ENCODE measurements at places on chromosomes 5 and 9. TPM values are rescaled to one million over a fixed set of nuclear protein-coding genes. Genes with fewer than 3 reads are reported as not detected.

C9orf153 gene
- 0.49 TPM for total RNA-seq

GNA14 gene
- total RNA-seq = 2.1 TPM

GMCL2 gene
- total RNA-seq = not detected

DOK3 gene
- total RNA-seq = 2.7 TPM

PCDHGA8 gene
- total RNA-seq = 1.6 TPM

MYMK gene
- 23.0 TPM for total RNA-seq

SLC22A4 gene
- total RNA-seq = 2.7 TPM

SLC34A1 gene
- total RNA-seq = not detected

RAB3C gene
- total RNA-seq = 0.13 TPM

DDX4 gene
- total RNA-seq = 0.04 TPM

SH3RF2 gene
- total RNA-seq = 4.4 TPM

RANBP3L gene
- 0.40 TPM for total RNA-seq

C9orf152 gene
- not detected for total RNA-seq

DNA sequence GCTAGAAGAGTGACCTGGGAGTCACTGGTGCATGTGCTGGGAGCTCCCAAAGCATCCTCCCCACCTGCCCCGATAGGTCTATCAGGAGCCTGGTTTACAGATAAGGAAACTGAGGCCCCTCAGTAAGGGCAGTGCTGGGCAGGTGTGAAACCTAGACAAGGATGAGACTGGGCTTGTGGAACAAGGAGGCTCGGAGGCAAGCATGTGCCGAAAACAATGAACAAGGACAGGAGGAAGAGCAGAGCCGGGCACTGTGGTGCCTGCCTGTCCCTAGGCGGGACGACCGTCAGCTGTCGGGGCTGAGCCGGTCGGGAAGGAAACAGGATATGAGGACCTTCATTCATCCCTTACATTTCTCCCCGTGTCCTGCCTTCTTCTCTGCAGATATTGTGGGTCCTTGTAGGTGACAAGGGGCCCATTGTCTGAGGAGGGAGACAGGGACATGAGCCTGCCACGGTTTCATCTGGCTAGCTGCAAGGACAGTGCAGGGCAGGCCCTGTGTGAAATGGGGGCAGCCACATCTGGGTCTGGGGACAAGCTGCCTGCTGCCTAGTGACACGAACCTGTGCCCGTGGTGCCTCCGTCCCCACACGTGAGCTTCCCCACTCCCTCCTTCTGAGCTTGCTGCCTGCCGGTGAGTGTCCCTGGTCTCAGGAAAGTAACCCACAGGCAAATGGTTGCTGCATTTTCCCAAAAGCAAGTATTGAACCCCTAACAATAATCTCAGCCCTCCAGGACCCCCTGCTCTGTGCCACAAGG lies 18.6 kb downstream of the FGD3 start:
- DNase-seq = no peak

DNA sequence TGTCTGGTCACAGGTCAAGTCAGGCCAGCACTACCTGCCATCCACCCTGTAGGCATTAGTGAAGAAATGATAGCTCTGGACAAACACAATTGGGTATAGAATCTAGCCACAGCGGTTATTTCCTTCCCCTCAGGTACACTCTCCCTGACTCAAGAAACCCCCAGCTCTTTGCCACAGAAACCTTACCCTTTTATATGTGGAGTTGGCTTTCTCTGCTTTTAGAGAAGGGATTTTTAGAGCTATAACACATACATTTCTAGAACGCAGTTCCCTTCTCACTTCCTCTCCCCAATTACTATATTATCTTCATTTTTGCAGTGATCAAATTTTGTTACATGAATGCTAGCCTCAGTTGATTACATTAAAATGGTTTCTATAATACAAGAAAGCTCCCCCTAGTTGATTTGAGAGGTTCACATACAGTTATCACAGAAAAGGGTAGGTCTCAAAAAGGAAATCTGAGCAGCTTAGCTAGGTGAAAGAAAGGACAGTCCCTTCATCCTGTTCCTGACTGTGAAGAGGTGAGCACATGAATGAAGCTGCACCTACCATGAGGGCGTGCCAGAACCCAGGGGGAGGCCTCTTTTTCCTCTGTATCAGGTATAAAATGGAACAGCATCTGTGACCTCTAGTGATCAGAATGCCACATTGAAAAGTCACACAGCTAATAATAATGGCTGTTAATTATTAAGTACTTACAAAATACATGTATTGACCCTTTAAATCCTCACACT lies 425.6 kb downstream of the KIAA0825 start:
- DNase-seq = no peak

- DNase-seq = no peak
Observed at GRCh38 chr5:157571357-157571827, 4.2 kb downstream of the ADAM19 start.

DNA sequence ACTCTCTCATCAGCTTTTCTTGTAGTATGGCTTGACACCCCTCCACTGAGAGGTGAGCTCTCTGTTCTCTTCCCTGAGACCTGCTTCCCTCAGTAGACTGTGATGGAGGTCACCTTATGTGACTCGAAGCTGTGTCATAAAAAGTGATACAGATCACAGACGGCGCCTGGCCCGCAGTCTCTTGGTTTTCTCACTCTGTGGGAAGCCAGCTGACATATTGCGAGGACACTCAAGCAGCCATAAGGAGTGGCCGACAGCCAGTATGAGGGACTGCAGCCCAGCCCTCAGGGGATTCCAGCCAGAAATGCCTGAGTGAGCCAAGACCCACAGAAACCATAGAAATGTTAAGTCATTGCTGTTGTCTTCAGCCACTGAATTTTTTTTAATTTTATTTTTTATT lies 38.0 kb downstream of the GADD45G start:
- no peak for DNase-seq

GRCh38 chr5:34487159-34487879 lies 168.8 kb upstream of the RAI14 start:
- DNase-seq = no peak

GRCh38 chr9:13726746-13727145 lies 447.3 kb upstream of the MPDZ start:
- DNase-seq = peak; percentile 87

DNA sequence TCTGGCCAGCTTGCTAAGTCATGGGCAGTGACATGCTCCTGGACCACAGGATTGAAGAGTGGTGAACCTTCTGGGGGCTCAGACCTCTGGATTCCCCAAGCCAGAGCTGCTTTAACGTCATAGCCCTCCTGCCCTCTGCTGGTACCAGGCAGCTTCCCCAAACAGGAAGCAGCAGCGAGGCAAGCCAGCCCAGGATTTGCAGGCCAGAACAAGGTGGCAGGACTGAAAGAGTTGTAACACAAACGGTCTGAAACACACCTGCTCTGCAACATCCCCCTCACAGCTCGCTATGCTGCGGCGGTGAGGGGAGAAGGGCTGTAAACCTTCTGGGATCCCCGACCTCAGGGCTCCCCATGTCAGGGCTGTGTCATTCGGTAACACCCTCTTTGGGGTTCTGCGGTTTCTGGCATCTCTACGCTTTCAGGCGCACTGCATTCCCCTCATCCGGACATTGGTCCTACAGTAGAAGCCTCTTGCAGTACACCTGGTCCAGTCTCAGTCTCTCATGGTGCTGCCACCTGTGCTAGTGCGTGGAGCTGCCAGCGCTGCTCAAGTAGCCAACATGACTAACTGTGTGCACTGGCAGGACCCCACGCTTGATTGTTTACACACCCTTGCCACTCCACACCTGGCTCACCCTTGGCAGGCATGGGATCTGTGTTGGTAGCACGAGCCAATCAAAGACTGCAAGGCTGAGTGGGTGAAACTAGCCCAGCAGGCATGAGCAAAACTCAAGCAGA lies 893.3 kb downstream of the PTPRD start:
- DNase-seq = no peak

GRCh38 chr5:83577036-83577636 lies 105.6 kb downstream of the VCAN start:
- no peak for DNase-seq

GRCh38 chr9:114307899-114308267 lies 15.0 kb upstream of the ORM1 start:
- DNase-seq = no peak

- DNase-seq = no peak
Observed at GRCh38 chr9:131565369-131565768, 20.0 kb downstream of the PRRT1B start.

- no peak for DNase-seq
Observed at GRCh38 chr5:138803285-138803684, 50.1 kb downstream of the CTNNA1 start.

DNA sequence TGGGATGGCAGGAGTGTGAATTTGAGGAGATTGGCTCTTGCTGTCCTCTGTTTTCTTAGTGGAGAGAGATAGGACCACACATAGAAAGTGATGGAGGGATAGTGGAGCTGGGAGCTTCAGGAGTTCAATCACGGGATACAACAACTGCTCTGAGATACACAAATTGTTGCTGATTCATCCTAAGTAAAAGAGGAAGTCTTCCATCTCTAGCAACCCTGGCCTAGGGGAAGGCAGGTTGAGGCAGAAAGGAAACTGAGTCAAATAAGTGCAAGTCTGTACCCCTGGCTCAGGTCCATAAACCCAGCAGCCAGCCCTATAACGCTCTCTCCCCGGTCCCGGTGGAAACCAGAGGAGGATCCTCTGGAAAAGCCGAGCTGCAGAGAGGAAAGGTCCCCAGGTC lies 97.7 kb downstream of the ADCY2 start:
- no peak for DNase-seq

DNA sequence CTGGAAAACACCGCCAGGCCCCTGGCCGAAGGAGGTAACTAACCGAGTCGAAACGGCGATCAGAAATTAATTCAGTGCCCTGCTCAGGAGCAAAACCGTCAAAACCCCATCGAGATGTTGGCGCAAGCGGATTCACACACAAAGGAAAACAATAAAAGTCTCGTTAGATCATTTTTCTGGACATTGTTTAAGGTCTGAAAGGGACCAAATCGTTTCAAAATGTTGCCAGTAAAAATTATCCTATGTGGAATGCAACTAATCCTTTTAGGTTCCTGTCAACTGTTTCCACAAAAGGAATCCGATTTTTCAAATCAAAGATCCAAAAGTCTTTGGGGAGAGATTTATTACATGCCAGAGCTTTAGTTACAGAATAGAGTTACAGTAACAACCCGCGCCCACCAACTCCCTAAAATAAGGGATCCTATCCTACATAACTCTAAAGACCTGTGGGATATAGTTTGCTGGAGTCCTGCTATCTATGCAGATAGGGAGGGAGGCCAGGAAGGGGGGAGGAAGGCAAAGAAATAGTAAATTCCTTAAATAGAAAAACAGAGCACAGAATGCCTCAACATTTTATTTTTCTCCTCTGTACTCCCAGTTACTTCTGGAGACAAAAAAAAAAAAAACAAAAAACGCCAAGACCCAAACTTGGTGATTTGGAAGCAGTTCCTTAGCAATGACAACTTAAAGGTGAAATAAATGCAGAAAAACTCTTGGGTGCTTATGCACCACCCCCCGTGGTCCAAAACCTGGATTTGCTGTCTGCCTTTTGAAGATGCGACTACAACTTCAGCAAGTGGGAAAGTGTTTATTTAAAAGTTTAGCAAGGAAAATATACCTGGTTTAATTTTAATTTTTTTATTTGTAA lies 10.6 kb downstream of the FOXD1 start:
- DNase-seq = no peak

GRCh38 chr5:135194573-135195269 lies 160.7 kb upstream of the PITX1 start:
- DNase-seq = peak; percentile 82

- DNase-seq = no peak
Observed at GRCh38 chr9:2059274-2059929, 44.3 kb downstream of the SMARCA2 start.

GRCh38 chr9:131347376-131348020 lies 46.4 kb upstream of the PRRC2B start:
- no peak for DNase-seq

- DNase-seq = no peak
Observed at GRCh38 chr5:33231935-33232334, 208.8 kb upstream of the TARS1 start.

DNA sequence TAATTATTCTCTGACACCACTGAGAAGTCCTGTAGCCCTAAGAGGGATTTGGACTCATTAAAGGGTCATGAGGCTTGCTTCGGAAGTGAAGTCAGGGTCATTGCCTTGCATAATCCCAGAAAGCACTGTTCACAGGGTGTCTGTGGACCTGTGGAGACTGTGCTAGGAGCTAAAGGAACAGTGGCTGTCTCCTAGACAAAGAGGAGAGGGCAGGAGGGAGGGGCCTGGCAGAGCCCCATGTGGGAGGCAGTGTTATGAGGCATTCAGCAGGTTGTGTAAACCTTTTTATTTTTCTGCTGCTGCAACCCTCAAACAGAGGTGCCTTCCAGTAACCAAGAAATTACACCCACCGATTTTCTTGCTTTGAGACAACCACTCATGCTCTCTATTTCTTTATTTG lies 3.3 kb downstream of the TMEM174 start:
- DNase-seq = no peak

GRCh38 chr5:16784088-16784487 lies 152.0 kb downstream of the MYO10 start:
- DNase-seq = peak; percentile 46

- DNase-seq = peak; percentile 26
Observed at GRCh38 chr5:109584986-109585599, 104.6 kb upstream of the MAN2A1 start.

DNA sequence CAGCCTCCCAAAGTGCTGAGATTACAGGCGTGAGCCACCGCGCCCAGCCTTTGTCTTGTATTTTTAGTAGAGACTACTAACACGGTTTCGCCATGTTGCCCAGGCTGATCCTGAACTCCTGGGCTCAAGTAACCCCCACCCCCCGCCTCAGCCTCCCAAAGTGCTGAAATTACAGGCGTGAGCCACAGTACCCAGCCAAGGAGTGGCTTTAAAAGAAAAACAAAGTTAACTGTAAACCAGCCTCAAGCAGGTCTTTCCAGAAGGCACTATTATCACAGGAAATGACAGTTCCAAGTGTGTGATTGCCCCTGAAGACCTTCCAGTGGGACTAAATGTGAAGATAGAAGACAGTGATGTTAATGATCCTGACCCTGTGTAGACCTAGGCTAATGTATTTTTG lies 31.1 kb downstream of the SIL1 start:
- DNase-seq = no peak

GRCh38 chr9:127763918-127764384 lies 14.5 kb downstream of the SH2D3C start:
- DNase-seq = peak; percentile 62

- peak; percentile 52 for DNase-seq
Observed at GRCh38 chr9:113580041-113580953, 116.8 kb downstream of the RGS3 start.

Measured in muscle of leg (tissue), 16 donors.